ENCODE measurements at places on chromosomes 2 and 18.

DNA sequence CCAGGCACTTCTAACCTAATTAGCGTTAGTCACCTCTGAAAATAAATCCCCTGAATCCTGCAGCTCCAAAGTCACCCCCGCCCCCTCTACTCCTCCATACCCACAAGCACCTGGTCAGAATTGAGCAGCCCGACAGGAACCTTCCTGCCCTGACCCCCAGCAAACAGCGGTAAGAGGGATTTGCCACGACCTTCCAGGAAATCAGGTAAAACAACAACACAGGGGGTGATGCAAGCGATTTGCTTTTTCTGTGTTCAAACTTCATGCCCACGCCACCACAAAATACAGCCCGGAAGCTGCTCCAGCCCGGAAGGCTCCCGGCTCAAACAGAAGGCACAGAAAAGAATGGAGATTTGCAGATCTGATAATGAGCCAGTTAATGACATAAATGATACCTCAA lies 367.1 kb downstream of the GPD2 start:
- DNase-seq: no peak

- DNase-seq: no peak
Measured at GRCh38 chr2:234910186-234910679, 41.6 kb upstream of the SH3BP4 start.

GRCh38 chr2:173997269-173997668 lies 32.1 kb upstream of the SP3 start:
- DNase-seq: no peak

DNA sequence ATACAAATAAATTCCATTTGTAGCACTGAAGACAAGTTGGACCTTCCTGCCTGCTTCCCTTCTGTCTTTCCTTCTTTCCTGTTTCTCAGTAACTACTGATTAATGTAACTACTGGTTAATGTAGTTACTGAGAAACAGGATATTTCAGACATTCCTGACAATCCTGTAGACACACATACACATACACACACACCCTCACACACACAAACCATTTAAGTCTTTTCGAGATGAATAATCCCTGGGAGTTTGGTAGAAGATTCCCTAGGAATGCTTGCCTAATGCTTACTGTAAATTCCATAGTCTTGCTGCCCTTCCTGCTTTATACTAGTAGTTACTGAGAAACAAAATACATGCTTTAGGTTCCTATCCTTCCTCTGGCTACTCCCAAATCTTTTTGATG lies 83.9 kb downstream of the PIK3C3 start:
- DNase-seq: no peak

DNA sequence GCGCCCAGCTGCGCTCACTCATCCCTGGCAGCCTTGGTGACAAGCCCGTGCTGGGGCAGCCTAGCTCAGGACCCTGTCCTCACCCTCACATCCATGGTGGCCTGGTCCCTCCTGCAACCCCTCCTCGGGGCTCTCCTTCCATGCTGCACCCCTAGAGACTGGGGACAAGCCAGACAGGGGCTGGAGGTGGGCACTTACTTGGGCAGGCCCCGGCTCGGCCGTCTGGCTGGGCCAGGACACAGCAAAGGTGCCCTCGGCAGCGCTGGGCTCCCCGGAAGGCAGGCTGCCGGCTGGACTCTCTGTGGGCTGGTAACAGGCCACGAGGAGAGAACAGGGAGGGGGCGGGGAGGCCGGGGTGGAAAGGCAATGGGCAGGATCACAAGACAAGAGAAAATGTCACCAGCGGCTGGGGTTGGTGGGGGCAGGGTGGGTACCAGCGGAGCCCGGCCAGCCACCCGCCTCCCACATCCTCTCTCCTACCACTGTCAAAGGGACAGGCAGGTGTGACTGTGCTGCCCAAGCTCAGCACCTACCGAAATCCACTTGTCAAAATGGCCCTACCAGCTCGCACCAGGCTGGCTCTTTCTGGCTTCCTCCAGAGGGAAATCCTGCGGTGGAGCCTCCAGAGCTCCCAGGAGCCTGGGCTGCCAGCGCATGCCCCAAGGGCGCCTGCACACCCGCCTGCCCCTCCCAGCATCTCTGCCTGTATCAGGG lies 54.7 kb downstream of the BIN1 start:
- DNase-seq: no peak

GRCh38 chr2:19559596-19560240 lies 201.3 kb upstream of the OSR1 start:
- no peak for DNase-seq

DNA sequence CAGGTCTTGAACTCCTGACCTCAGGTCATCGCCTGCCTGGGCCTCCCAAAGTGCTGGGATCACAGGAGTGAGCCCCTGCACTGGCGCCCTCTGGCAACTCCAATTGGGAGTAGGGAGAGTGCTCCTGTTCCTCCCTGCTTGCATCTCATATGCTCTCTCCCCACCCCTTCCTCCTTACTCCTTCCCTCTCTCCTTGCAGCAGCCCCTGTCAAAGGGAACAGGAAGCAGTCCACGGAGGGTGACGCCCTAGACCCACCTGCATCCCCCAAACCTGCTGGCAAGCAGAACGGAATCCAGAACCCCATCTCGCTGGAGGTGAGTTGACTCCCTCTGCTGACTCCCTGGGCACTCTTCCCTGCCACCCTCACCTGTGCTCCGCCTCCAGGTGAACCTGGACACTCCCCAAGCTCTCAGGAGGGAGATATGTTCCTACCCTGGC lies 10.7 kb downstream of the ARID5A start:
- no peak for DNase-seq

DNA sequence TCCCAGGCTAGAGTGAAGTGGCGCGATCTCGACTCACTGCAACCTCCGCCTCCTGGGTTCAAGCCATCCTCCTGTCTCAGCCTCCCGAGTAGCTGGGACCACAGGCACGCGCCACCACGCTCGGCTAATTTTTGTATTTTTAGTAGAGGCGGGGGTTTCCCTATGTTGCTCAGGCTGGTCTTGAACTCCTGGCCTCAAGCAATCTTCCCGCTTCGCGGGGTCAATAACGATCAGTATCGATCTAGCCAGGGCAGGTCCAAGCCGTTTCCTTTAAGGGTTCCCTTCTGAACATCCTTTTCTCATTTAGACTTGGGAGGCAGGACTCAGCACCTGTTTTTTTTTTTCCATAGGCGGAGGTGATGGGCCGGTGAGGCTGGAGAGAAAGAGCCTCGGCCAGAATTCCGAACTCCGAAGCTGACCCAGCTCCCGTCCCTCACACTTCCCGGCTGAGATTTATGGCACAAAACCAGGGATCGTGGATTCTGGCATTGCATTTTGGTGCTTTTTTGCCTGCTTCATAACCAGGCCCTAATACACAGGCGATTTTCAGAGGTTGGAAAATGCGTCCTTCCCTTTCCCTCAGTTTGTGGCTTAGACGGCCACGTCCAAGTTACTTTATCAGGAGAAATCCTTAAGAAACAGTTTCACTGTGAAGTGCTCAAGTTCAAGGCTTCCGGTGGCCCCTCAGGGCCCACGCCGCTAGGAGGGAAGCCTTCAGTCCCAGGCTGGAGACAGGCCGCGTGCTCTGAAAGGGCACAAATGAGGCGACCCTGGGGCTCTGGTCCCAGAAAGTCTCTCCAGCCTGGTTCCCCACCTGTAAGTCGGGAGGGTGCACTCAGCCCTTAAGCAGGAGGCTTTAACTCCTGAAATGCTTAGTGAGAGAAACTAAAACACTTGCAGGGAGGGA lies 998 bp upstream of the SLC66A3 start:
- DNase-seq: no peak

DNA sequence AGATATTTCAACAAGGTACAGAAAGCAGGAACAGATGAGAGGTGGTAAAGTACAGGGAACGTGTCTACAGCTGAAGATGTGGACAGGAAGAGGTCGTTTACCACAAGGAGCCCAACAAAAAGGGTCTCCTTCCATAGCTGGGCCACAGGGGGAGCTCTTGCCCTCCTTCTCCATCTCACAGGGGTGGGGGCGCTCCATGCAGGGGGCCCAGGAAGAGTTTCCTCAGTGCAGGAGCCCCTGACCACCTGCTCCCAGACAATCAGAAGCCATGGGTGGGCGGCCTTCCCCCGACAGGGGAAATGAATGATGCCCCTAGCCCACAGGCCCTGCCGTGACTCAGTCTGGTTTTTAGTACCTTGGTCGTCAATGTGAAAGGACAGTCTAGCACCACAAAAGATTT lies 163.6 kb upstream of the ZNF516 start:
- DNase-seq: no peak
